ENCODE measurements at places on chromosomes 12 and 14. TPM values are rescaled to one million over a fixed set of nuclear protein-coding genes. Genes with fewer than 3 reads are reported as not detected.

GRCh38 chr14:74574090-74574433 is 38.0 kb downstream of the LTBP2 start:
- no peak for DNase-seq

- DNase-seq = no peak
Observed at GRCh38 chr12:123488539-123489230, 30.7 kb downstream of the SNRNP35 start.

DNA sequence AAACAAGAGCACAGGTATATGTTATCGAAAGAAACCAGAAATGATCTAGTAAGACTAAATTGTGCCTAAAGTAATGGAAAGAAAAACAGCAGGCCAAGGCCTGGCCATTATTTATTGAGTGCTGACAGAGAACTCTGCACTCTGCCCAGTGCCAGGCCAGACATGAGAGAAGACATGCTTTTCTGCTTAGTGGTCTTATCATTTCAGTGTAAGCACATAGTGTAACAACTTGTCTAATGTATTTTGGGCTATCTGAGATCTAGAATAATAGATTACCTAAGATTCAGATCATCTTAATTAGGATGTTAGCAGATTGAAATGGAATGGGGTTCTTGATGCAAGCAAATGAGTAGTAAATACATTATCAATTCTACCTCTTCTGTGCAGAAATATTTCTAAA is 278.3 kb downstream of the AKAP6 start:
- DNase-seq = no peak

- no peak for DNase-seq
Observed at GRCh38 chr12:53585448-53586125, 40.6 kb downstream of the ATF7 start.

DNA sequence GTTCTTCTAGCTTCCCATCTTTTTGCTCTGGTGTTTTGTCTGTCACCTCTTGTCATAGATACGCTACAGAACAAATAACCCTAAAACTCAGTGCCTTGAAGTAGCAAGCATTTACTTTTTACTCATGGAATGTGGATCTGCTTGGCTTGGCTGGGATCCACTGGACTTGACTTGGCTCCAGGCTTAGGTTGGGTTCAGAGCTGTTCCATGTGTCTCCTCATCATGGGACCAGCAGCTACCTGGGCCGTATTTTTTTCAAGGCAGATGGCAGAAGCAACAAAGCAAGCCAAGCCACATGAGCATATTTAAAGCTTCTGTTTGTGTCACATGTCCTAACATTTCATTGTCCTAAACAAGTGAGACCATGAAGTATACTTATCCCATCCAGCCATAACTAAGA is 48.7 kb upstream of the ATF1 start:
- no peak for DNase-seq

- peak; percentile 38 for DNase-seq
Observed at GRCh38 chr14:93954900-93955849, 21.2 kb downstream of the ASB2 start.

DNA sequence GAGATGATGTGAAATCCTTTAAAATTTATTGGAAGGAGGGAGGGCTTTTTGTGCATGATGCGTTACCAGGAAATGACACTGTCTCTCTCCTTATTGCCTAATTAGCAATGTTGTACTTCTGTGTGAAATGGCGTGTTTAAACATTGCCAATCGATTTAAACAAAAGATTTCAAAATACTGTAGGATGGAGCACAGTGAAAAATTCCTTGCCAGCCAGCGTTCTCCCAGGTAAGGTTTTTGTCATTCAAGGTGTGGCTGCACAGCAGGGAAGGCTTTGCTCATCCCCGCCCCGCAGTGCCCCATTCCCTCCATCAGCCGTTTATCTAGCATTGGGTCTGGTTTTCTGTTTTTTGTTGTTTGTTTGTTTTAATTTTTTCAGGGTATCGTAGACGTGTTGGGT is 137.3 kb downstream of the CACNA1C start:
- no peak for DNase-seq

DNA sequence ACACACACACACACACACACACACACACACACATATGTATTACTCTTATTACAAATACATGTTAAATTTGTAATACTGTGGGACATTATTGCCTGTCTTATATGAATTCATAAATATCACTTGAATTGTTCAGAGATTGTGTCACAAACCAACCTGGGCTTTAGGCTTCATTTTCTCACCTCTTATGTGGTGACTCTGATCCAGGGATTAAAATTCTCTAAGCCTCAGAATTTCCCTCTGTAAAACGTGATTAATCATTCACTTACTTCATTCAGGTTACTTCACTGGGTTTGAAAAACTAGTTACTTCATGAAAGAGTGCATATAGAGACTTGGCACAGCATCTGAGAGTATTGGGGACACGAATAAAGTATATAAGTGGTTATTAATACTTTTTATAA is 240.3 kb upstream of the PDZRN4 start:
- DNase-seq = no peak

GRCh38 chr12:75704208-75704607 is 192.8 kb upstream of the KRR1 start:
- no peak for DNase-seq

DNA sequence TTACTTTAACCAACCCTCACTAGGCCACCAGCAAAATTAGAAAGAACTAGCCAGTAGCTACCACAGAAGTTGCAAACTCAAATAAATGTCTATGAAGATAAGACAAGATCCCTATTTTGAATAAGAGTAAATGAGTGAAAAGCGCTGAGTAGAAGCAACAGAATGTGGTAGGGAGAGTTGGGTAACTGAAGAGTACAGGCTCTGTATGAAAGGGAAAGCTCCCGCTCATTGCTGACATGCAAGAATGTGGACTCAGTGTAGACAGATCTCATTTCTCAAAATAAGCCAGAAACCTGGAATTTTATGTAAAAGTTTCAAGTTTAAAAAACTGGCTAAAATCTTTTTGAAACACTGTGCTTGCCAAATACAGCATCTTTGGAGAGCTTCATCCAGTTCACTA is 63.9 kb downstream of the NAV3 start:
- DNase-seq = no peak

GRCh38 chr12:6376079-6376869 is 911 bp upstream of the SCNN1A start:
- no peak for DNase-seq

The GABARAPL1 gene
- 276 TPM for total RNA-seq

The SLC25A3 gene
- 602 TPM for total RNA-seq

The IFT81 gene
- 0.41 TPM for total RNA-seq

GRCh38 chr14:28412077-28412476 is 354.5 kb upstream of the FOXG1 start:
- DNase-seq = no peak

DNA sequence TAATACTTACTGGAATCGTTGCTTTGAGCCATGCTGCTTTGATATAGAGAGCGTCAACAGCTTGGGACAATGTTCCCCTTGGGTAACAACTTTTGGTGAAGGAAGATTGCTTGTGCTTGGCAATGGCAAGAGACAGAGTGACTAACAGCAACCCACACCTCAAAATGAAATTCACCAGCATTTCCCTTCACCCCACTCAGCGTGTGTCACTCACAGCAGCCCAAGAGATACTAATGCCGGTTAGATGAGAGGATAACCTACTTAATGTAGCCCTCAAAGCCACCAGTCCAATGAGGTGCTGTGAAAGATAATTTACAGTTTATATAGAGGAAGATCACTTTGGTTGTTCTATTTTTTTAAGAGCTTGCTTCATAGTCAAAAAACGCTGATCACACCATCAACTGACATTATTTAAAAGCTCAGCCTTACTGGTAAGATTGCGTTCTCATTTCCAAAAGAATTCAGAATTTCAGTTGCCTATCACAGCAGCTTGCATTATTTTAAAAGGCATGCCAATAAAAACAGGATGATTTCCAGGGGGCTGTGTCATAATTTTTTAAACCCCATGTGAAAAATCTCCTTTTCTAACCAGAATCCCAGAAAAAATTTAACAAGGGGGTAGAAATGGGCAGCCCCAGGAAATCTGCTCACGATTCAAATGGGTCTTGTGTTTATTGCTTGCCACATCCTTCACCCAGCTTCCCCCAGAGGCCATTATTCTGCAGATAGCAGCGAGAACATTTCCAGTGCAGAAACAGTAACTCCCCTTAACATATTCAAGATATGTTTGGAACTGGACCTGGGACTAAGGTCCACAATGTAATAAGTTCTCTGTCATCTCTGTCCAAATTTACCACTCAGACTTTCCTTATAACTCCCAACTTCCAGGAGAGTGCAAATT is at the start of gene IL26:
TSS of gene IL26 (minus strand) at position 235 of the 901 bp plus-strand sequence. CDS start at position 181, 54 bp downstream.
- DNase-seq = no peak

- no peak for DNase-seq
Observed at GRCh38 chr12:96824838-96825236, 82.2 kb upstream of the NEDD1 start.

Data from CD4-positive, alpha-beta T cell (primary cell).